ENCODE measurements at places on chromosomes 6 and 20.

- DNase-seq: no peak
These were observed 23.6 kb upstream of the FBXL4 start for GRCh38 chr6:98971303-98971702.

GRCh38 chr6:40762981-40763380 lies 175.8 kb upstream of the LRFN2 start:
- no peak for DNase-seq

GRCh38 chr20:819680-820322 lies 13.7 kb upstream of the FAM110A start:
- DNase-seq: no peak

DNA sequence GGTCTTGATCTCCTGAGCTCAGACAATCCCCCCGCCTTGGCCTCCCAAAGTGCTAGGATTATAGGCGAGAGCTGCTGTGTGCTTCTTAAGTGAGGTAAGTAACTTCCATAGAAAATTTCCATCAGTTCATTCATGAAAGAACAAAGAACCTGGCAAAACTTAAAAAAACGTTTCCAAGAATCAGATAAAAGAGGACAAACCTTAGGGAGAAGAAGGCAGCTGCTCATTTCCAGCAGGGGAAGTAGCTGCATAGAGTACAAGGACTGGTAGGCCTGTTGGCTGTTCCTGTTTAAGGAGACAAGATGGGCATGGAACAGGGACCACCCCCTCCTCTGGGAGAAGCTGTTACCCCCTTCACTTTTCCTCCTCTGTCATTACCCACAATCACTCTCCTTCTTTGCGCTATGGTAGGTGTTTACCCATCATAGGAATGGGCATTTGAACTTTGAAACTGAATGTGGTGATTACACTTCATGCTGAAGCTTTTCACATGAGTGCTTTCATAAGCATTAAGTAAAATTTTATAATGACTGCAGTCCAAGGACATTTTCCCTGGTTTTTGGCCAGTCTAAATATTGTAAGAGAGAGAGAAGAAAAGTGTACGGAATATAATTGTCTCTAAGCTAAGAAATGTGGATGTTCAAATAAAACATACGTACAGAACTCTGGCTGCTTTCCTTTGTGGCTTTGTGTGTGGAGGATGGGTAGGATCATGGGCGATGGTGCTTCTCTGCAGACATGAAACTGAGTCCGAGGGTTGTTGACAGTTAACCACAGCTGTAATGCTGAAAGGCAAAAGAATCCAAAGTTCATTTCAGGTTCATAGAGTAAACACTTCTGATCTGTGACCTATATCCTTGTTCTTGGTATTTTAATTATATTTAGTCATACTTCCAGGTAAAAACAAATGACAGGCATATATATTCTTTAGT lies 56.4 kb downstream of the CCN2 start:
- DNase-seq: no peak

DNA sequence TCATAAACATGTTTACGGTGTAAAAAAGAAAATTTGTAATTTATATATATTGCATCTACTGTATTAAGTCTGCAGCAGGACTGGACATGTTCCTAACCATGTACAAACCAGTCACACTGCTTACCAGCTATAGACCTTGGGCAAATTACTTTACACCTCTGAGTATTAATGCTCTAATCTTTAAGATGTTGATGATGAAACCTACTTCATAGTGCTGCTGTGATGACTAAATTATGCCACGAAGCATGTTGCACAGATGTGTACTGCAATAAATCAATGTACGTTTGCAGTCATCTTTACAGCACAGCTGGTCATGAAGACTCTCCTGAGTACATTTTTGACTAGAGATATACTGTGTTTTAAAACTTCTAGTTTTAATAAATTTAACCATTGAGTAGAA lies 42.6 kb downstream of the PRKN start:
- DNase-seq: no peak

DNA sequence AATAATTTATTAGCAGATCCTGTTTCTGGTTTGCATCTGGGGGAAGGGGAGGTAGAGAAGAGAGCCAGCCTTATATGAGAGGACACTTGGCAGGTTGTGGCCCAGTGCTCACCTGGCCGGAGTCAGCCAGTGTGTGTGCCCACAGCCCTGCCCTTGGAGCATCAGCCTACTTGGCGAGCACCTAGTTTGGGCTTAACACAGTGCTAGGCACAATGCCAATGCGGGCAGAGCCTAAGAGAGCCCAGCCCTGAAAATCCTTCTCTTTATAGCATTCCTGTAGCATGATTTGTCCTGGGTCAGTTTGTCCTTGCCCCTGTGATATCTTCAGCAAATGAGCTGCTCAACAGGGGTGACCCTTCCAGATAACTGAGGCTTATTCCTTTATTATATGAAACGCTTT lies 73.0 kb downstream of the SLX4IP start:
- no peak for DNase-seq

DNA sequence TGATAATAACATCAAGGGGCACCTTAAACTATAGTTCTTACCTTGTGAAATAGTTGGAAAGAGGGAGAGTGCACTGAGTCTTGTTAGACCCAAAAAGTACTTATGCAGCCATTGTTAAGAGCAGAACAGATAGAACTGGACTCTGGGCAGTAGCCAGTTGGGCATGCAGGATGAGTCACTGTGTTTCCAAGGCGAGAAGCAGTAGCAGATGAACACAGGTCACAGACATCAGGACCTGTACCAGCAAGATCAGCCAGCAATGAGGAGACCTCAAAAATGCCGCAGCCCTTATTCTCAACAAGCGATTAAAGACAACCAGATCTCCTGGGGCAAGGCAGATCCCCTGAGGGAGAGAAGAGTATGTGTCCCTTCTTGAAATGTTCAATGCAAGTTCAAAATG lies 79.0 kb downstream of the SAMD3 start:
- DNase-seq: peak; percentile 19

- no peak for DNase-seq
These were observed 154.8 kb upstream of the KCNQ5 start for GRCh38 chr6:72466971-72467566.

- DNase-seq: no peak
These were observed 118.4 kb downstream of the SASH1 start for GRCh38 chr6:148460876-148461646.

GRCh38 chr20:39751557-39752137 lies 789.5 kb downstream of the DHX35 start:
- no peak for DNase-seq

- no peak for DNase-seq
These were observed 20.4 kb upstream of the FOXF2 start for GRCh38 chr6:1368940-1369339.

DNA sequence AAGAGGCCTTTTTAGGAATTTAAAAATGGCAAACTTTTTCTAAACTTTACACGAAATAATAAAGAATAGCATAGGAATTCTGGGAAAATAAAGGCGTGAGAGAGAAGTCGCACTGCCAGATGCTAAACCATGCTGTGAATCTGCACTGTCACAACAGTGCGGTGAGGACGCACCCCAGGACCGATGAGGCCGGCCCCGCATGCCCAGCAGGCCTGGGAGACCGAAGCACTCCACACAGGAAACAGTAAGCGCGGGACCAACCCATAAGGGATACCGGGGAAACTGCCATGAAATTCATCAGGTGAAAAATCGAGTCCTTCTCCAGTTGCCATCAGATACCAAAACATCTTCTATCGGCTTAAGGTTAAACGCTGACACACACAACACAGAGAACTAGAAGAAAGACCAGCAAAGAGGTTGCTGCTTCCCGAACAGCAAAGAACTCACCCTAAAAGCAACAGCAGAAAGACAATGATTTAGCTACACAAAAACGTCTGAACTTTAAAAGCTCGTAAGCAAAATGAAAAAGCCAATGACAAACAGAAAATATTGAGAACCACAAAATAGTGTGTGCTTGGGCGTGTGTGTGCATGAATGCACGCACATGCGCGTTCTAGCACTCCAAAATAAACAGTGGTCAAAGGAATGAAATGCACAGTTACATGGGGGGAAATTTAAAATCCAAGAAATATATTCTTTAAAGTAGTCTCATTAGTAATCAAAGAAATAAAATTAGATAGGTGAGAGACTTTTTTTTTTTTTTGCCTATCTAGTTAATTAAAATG lies 15.4 kb downstream of the RAMACL start:
- DNase-seq: no peak

DNA sequence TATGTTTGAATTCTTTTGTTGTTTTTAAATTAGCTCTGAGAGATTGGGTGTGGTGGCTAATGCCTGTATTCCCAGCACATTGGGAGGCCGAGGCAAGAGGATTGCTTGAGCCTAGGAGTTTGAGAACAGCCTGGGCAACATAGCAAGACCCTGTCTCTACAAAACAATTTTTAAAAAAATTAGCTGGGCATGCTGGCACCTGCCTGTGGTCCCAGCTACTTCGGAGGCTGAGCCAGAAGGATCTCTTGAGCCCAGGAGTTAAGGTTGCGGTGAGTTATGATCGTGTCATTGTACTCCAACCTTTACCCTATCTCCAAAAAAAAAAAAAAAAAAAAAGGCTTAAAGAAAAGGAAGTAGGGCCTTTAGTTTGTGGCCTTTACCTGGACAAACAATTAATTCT lies 22.9 kb downstream of the DHX35 start:
- no peak for DNase-seq

DNA sequence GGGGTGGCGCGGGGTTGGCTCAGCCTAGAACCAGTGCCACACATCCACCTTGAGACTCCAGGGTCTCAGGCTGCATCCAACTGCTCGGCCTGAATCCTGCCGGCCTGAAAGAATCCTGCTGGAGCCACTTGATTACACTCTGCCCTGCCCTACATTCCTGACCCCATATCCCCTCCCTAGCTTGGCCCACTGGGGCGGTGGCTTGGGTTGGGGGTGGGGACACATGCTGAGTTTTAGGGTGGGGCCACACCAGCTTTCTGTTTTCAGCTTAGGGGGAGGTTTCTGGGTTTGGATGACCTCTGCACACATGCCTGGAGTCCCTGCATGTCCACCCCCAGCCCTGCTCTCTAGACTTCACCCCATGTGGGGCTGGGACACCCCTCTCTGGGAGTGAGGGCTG lies 6.8 kb downstream of the ITPR3 start:
- no peak for DNase-seq

Data from GM04504 (cell line).